NCI-H748 treated with DMSO at 0.1 percent for 48 hours (cell line): ENCODE measurements at places on chromosomes 12 and 14.

DNA sequence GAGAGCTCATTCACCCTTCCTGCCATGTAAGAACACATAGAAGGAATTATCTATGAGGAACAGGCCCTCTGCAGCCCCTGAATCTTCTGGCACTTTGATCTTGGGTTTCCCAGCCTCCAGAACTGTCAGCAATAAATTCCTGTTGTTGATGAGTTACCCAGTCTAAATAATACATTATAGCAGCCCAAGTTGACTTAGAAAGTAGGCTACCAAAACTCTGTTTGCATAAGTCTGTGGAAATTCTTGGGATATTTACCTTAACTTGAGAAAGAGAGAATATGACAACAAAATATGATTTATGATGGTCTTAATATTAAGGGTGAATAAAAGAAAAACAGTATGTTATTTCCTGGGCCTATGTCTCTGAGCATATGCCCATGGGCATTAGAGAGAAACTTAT lies 433.0 kb upstream of the LMO3 start:
- no peak for DNase-seq

- no peak for DNase-seq
These were observed 29.0 kb upstream of the MED13L start for GRCh38 chr12:116306506-116306905.

DNA sequence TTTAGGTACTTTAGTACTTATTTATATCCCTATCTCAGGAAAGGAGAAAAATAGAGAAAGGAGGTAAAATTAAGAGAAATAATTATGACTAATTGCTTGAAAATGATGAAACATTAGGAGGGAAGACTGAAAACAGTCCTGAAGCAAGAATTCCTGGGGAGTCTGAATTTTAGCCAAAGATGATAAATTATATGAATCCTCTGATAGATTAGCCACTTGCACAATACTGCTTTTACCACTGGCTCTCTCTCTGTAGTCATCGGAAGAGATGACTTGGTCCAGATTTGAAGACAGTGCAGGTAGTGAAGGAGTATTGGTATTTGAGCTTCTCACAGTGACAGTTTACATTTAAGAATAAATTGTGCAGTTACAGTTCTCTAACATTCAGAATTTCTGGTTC lies 83.8 kb upstream of the CLEC14A start:
- no peak for DNase-seq

DNA sequence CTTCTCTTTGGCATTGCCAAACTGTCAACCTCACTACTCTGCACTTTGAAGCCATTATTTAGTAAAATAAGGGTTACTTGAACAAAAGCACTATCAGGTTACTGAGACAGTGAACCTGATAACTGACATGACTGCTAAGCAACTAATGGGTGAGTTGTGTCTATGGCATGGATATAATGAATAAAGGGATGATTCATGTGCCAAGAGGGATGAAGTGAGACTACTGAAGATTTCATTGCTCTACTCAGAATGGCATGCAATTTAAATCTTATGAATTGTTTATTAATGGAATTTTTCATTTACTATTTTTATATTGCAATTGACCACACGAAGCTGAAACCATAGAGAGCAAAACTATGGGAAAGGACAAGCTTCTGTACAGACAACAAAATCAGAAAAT lies 74.4 kb downstream of the CEP128 start:
- DNase-seq: no peak

DNA sequence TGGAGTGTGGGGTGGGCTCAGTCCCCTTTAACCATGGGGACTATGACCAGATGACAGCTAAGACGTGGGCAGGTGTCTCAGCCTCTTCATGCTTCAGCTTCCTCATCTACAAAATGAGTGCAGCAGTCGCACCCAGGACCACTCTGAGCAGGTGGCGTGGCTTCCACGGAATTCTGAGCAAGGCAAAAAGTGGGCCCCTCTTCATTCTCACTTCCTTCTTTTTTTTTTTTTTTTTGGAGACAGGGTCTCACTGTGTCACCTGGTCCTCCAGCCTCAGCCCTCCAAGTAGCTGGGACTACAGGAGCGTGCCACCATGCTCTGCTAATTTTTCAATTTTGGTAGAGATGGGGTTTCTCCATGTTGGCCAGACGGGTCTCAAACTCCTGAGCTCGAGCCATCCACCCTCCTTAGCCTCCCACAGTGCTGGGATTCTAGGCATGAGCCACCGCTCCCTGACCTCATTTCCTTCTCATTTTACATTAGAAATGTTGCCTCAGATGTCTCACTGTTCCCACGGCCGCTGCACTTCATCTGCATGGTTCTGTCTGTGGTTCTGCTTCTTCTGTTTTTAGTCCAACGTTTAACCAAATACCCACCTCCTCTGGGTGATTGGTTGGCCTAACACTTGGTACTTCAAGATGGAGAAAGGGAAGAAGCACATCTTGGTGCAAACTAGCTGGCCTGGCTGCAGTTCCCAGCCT lies 41.3 kb upstream of the BCL7A start:
- DNase-seq: no peak

GRCh38 chr14:59427653-59428580 lies 37.3 kb downstream of the GPR135 start:
- no peak for DNase-seq

DNA sequence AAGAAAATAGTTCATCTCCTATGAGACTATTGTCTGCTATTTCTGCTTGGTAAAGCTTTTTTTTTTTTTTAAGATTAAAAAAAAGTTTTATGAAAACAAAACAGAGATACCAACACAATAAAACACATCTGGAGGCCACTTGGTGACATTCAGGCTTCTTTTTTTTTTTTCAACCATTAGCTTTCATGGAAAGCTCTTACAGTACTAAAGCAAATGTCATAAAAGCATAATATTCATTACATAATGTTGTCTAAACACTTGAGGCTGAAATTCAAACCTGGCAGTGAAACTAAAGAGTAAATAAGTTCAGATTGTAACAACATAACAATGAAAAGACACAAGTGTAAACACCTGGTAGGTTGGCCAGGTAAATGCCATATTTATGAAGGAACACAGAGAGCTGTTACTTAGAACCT lies 14.7 kb downstream of the PRICKLE1 start:
- DNase-seq: peak; percentile 81

GRCh38 chr12:56129206-56129941 lies 1.3 kb downstream of the ESYT1 start:
- DNase-seq: peak; percentile 62

- DNase-seq: no peak
These were observed 72.7 kb downstream of the SPTB start for GRCh38 chr14:64806862-64807495.
